ENCODE measurements at places on chromosomes 5 and 9.

DNA sequence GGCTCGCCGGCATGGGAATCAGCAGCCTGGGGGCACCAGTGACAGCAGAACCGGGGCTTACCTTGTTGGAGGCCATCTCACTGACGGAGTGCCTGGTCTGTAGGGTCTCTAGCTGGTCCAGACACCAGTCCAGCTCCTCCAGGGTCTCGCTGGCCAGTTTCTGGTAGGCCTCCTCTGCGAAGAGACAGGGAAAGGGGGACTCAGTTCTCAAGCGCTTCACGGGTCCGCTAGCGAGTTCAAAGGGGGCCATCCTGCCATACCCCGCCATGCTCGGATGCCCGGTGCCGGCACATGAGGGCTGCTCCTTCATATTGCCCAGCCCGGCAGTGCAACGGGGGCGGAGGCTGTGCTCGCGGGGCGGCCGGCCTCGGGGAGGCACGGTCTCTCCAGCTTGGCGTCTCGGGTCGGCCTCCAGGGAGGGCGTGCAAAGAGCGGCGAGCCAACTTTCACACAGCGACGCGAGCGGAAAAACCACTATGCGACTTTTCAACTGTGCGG, 456.0 kb downstream of the RAB3C start:
- DNase-seq: no peak

DNA sequence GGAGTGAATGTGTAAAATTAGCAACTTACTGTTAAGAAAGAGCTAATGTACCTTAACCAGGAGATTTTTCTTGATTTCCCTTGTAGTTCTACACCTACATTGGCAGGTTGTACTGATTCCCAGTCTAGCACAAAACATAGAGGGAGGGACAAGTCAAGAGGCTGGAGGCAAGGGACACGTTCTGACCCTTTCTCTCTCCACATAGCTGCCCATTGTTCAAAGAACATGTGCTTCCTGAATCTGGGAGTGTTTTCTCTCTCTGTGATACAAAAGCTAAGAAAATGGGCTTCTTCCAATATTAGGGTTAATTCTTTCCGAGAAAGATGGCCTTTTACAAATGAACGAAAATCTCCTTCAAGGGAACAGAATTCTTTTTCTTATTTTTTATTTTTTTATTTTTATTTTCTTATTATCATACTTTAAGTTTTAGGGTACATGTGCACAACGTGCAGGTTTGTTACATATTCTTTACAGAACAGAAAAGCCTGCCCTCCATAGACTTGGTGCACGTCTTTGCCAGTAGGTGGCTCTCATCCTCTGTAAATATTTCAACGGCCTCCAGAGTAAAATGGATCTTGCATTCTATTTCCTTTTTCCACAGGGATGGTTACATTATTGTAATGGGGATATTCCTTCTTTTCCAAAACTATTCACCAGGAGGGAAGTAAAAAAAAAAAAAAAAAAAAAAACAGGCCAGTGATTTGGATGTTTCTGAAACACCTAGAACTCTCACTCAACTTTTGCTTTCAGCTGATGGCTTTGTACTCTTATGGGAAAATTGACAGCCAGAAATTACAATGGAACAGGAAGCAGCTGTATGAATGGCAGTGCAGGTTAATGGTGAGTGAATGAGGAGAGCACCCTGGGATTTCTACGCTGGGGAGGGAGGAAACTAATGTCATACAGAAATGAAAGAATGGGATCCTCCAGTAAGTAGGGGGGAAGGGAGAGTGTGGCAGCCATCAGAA, 13.1 kb upstream of the IFNA5 start:
- DNase-seq: no peak

GRCh38 chr5:50967563-50968355, 301.3 kb downstream of the PARP8 start:
- DNase-seq: no peak

GRCh38 chr5:139575751-139576150, 14.6 kb downstream of the UBE2D2 start:
- no peak for DNase-seq

- DNase-seq: no peak
Observed at GRCh38 chr5:135011355-135012032, 22.5 kb downstream of the PITX1 start.

GRCh38 chr5:142507531-142508372, 178.1 kb downstream of the FGF1 start:
- no peak for DNase-seq

- no peak for DNase-seq
Observed at GRCh38 chr9:101861472-101861871, 123.0 kb upstream of the GRIN3A start.

DNA sequence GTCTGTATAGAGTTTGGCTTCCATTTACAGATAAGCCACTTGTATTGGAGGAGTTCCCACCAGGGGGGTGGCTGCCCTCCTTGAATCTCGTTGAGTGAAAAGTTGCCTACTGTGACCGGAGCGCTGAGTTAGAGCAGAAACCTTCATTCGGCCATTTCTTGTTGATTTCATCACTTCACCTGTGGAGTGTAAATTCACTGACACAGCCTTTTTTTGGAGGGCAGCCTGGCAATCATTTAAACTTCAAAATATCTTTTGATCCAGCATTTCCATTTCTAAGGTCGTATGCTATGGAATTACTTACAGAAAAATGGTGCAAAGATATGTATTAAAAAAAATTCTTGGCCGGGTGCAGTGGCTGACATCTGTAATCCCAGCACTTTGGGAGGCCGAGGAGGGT, 40.8 kb downstream of the PRRC2B start:
- DNase-seq: no peak

DNA sequence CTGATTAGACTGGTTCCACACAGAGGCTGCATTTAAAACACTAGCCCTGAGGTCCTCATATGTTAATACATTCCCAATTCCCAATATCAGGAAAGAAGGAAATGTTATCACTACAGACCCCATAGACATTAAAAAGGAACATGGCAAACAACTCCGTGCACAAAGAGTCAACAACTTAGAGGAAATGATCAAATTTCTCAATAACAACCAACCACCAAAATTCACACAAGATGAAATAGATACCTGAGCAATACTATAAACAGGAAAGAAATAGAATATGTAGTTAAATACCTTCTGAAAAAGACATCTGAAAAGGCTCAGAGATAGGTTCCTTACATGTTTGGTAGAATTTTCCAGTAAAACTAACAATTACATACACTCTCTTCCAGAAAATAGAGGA, 28.9 kb downstream of the SEMA4D start:
- no peak for DNase-seq

DNA sequence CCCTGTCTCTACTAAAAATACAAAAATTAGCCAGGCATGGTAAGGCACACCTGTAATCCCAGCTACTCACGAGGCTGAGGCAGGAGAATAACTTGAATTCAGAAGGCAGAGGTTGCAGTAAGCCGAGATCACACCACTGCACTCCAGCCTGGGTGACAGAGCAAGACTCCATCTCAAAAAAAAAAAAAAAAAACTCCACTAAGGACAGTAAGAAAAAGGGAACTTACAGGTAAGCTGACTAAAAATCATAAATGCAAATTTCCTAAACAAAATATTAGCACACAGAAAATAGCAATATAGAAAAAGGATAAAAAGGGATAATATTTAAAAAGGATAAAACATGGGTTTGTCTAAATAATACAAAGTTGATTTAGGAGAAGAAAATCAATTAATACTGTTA, 27.9 kb upstream of the HNRNPA0 start:
- DNase-seq: no peak

DNA sequence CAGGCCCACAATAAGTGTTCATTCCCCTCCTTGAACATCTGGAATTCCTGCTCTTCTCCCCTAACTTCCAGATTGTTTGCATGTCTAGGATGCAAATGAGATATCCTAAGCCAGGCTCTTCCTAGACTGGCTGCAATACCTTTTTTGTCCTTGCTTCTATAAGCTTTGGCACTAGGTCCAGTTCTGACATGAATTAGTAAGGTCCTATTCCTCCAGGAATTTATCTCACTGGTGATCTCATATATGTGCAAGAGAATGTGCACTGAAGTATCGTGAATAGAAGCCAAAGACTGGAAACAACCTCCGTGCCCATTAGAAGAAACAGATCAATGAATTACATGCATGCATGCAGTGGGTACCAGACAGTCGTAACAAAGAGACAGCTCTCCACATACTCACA, 25.2 kb downstream of the DUSP1 start:
- DNase-seq: no peak

DNA sequence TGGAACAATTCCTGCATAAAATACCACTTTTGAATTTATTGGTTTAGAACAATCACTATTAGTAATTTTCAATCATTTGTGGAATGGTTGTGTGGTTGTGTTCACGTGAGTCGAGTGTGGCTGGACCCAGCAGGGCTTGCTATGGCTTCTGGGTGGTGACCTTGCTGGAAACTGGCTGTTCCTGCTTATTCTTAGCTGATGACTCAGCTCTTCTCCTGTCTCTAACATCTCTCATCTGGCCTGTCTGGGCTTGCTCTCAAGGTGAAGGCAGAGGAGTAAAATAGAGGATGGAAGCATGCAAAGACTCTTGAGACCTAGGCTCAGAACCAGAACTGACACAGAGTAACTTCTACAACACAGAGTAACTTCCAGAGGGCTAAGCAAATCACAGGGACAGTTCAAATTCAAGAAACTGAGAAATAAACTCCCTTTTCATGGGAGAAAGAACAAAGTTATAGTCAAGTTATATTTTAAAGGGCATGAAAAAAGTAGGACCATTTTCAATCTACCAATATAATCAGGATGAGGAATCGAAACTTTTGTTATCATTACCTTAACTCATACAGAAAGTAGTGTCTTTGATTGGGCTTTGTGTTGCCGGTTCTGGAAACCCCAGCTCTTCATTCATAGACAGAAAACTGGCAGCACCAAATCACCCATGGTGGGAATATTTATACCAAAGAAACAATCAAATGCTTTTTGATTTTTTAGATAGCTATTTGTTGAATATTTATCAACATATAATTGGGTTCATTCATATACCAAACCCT, 665.1 kb downstream of the CDH18 start:
- DNase-seq: no peak

DNA sequence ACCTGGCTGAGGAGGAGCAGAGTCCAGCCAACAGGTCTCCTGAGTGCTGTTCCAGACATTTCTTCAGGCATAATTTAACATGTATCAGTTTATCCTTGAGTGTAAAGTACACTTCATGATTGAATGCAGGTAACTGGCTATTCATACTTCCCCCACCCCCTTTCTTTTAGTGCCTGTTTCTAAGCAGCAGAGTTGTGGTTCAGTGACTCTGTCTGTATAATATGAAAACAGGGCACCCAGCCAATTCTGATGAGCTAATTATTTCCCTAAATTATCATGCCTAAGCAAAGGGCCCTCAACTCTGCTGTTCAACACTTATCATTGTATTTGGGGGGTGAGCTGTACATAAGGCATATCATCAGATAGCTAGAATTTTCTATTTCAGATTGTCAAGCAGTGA, 51.9 kb upstream of the ZSWIM6 start:
- peak; percentile 93 for DNase-seq

GRCh38 chr5:134813827-134814226, 31.9 kb upstream of the C5orf24 start:
- DNase-seq: no peak

DNA sequence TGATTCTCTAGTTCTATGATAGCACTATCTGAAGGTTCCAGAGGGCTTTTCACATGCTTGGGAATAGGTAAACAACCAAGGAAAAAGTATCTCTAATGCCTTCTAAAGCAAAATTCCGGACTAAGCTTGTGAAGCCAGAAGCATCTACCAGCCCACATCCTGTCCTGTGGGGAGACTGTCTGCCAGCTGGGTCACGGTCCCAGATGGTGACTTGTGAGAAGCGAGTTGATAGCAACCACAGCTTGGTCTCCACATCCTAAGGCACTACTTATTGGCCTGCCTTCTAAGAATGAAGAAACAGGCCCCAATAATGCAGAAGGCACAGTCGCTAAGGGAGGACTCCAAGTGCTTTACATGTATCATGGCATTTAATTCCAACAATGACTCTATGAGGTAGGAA, 184.1 kb upstream of the ADRA1B start:
- no peak for DNase-seq

DNA sequence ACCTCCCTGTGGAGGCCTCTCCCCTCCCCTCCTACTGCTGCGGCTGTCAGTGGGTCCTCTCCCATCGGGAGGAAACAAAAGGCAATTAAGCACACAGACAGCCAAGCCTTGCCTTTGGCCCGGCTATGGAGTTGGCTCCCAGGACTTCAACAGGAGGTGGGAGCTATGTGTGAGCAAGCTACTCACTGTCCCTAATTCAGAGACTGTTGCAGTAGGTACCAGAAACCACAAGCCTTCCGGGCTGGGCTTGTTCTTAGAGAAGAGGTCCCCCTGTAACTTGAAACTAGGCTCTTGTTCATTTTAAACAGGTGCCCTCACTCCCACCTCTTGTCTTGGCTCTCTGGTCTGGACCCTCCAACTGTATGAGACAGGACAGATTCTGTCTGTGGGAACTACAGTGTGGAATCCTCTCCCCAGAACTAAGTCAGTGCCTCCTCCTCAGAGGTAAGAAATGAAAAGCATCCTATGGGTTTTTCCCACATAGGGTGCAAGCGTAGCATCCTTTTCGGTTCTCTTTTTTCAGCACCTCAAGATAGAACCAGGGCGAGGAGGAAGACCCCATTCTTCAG, 561.1 kb downstream of the EBF1 start:
- no peak for DNase-seq

- DNase-seq: no peak
Observed at GRCh38 chr9:122015170-122015821, 77.8 kb downstream of the TTLL11 start.

DNA sequence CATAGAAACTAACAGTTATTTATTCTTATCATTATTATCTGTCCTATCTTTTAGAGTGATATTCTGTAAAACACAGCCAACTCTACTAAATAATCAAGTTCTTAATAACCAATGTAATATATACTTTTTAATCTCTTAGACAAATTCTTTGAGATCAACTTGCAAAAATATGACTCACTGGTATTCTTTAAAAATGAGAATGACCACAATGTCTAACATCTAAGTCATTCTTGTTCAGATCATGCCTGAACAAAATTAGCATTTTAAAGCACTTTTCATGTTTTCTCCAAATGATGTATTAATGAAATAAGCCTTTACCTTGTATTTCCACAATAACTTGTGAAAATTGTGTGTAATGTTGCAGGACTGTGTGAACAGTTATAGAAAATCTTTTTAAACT, 356.9 kb upstream of the RGMB start:
- no peak for DNase-seq

DNA sequence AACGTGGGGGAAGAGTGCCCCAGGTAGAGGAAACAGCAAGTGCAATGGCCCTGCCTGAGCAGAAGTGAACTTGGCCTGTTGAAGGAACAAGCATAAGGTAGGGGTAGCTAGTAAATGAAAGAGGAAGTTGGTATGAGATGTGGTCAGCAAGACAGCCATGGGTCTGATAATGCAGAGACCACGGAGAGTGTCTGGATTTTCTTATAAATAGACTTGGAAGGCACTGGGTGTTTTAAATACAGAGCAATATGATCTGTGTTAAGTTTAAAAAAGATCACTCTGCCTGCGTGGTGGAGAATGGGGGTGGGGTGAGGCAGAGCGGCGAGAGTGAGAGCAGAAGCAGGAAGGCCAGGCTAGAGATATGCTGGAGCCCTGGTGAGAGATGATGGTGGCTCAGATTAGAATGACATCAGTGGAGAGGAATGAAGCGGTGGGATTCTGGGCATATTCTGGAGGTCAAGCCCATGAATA, 4.2 kb downstream of the ADAM19 start:
- DNase-seq: no peak

GRCh38 chr5:89457411-89458331, 574.7 kb upstream of the MEF2C start:
- DNase-seq: no peak

- DNase-seq: no peak
Observed at GRCh38 chr9:125968714-125969374, 221.7 kb downstream of the PBX3 start.

GRCh38 chr9:99931155-99931840, 24.8 kb downstream of the STX17 start:
- DNase-seq: no peak
